ENCODE measurements at places on chromosomes 1 and 21. TPM values are rescaled to one million over a fixed set of nuclear protein-coding genes. Genes with fewer than 3 reads are reported as not detected.

The PRELP gene
- total RNA-seq = 6.2 TPM

The TMEM82 gene
- not detected for total RNA-seq

The SPSB1 gene
- total RNA-seq = 22.3 TPM

The SPATA45 gene
- total RNA-seq = not detected

The VWA5B1 gene
- total RNA-seq = not detected

The C1QB gene
- total RNA-seq = 26.1 TPM

DNA sequence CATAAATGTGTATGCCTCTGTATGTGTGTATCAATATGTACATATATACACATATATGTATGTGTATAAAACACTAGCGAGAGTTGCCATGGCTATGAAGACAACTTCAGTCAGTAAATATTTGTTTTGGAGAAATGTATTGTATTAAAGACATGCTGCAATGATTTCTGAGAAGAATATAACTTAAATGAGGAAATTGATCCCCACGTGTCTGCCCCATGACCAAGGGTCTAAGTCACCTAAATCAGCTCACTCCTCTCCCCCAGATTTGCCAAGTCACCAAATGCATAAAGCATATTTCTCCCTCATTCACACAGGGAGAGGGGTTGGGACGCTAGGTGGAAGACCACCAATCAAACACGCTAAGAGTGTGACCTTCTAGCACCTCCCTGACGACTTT is 58.3 kb upstream of the LYST start:
- no peak overlapping the region for H3K27ac ChIP-seq
- H3K4me1 ChIP-seq = no peaks in the 10 kb centered on the region
- H3K4me3 ChIP-seq = no peak overlapping the region
- DNase-seq = no peak
- no peaks in the 10 kb centered on the region for H3K36me3 ChIP-seq

- no peak for DNase-seq
- no peaks in the 10 kb centered on the region for H3K36me3 ChIP-seq
- no peaks in the 10 kb centered on the region for H3K4me1 ChIP-seq
- H3K27ac ChIP-seq = peak overlapping the region; percentile 64
These were observed 32.2 kb downstream of the FMO3 start for GRCh38 chr1:171122893-171123292.

DNA sequence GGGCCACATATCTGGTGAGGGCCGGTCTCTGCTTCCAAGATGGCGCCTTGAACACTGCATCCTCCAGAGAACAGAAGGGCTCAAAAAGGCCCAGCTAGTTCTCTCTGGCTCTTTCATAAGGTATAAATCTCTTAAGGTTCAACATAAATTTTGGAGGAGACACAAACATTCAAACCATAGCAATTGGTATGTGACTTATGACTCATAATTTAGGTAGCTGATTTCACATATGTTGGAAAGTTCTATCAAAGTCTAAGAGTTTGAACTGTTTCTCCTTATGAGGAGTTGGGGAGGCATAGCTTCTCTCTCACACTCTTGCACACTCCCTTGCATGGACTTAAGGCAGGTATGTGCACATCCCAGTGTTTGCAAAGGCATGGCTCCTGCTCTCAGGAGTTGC is 5.1 kb upstream of the FYB2 start:
- no peak overlapping the region for H3K27ac ChIP-seq
- H3K4me1 ChIP-seq = no peaks in the 10 kb centered on the region

DNA sequence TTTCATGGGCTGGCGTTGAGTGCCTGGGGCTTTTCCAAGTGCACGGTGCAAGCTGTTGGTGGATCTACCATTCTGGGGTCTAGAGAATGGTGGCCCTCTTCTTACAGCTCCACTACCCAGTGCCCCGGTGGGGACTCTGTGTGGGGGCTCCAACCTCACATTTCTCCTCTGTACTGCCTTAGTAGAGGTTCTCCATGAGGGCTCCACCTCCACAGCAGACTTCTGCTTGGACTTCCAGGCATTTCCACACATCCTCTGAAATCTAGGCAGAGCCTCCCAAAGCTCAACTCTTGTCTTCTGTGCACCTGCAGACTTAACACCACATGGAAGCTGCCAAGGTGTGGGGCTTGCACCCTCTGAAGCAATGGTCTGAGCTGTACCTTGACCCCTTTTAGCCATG is 82.1 kb downstream of the CCDC18 start:
- DNase-seq = no peak
- H3K36me3 ChIP-seq = no peaks in the 10 kb centered on the region
- H3K27ac ChIP-seq = no peak overlapping the region
- no peaks in the 10 kb centered on the region for H3K4me1 ChIP-seq
- no peak overlapping the region for H3K4me3 ChIP-seq

- no peak overlapping the region for H3K4me3 ChIP-seq
- DNase-seq = peak; percentile 80
- H3K4me1 ChIP-seq = no peaks in the 10 kb centered on the region
- H3K36me3 ChIP-seq = no peaks in the 10 kb centered on the region
- no peaks in the 10 kb centered on the region for H3K27me3 ChIP-seq
- peak overlapping the region; percentile 11 for H3K27ac ChIP-seq
These were observed 201.1 kb downstream of the MATN1 start for GRCh38 chr1:30522031-30523004.

GRCh38 chr1:179938752-179939151 is 15.9 kb upstream of the CEP350 start:
- DNase-seq = no peak
- H3K27me3 ChIP-seq = no peaks in the 10 kb centered on the region
- no peak overlapping the region for H3K27ac ChIP-seq
- H3K36me3 ChIP-seq = no peaks in the 10 kb centered on the region

GRCh38 chr21:40620386-40621145 is 226.4 kb downstream of the DSCAM start:
- H3K27ac ChIP-seq = no peak overlapping the region
- no peak overlapping the region for H3K4me3 ChIP-seq
- no peaks in the 10 kb centered on the region for H3K27me3 ChIP-seq
- DNase-seq = no peak

DNA sequence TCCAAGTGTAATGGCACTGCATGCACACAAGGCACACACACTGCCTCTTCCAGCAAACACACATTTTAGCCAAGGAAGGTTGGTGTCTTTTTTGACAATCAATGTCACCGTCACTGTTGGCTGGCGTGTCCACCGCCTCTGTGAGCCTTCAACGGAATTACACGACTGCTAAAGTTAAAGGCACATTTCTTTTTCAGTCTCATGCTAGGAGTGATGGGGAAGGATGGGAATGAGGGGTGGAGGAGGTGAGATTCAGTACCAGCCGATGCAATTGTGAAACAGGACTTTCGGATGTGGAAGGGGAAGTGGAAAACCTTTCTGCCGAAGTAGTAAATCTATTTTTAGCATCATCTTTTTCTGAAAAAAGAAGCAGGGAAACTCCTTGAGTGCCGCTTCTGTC is 1.4 kb downstream of the ELAVL4 start:
- H3K4me1 ChIP-seq = no peaks in the 10 kb centered on the region
- H3K4me3 ChIP-seq = no peak overlapping the region
- no peak for DNase-seq
- no peaks in the 10 kb centered on the region for H3K27me3 ChIP-seq
- H3K36me3 ChIP-seq = no peaks in the 10 kb centered on the region

DNA sequence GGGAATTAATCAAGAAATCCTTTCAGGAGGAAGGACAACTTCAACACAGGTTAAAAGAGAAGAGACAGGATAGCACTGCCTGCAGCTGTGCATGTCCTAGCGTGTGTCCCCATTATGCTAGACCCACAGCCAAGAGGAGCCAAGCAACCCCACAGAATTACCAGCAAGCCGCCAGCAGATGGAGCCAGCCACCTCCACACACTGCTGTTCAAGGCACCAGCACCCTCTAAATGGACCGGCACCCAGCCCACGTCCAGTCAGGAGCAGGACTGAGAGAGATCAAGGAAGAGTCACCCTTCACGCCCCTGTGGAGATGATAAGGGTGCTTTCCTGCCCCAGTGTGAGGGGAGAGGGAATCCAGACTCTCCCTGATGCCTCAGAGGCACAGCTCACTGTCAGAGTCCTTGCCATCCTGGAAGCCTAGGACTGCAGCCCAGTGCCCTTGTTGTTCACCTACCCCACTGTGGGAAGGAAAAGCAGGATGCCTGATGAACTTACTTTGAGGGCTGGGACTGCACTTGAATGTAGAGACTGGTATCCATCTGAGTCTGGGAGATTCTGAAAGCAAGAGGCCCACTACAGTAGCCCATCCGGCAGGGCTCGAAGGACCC is 37.1 kb upstream of the CTTNBP2NL start:
- no peaks in the 10 kb centered on the region for H3K27me3 ChIP-seq
- no peaks in the 10 kb centered on the region for H3K4me1 ChIP-seq
- DNase-seq = peak; percentile 84

DNA sequence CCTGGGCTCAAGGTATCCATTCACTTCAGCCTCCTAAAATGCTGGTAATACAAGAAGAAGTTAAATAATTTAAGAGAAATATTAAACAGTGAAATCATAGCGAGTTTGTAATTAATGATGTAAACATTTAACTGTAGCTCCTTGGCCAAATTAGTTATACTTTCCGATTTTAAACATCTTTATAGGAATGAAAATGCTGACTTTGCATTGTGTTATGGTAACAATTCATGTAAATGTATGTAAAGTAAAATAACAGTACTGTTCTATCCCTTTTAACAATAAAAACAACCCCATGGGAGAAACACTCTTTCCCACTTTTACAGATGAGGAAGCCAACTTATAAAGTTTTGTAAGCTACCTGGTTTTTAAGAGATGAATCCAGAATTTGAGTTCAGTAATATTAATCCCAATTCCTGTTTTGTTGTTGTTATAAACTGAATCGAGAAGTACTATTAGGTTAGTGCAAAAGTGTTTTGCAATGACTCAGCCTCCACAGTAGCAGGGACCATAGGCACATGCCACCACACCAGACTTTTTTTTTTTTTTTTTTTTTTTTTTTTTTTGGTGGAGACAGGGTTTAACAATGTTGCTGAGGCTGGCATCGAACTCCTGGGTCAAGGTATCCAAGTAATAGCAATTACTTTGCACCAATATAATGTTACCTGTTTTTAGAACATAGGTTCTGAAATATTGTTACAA is 1360.4 kb downstream of the BRINP3 start:
- peaks cover 12% of the 10 kb centered on the region for H3K27me3 ChIP-seq
- no peaks in the 10 kb centered on the region for H3K4me1 ChIP-seq
- no peaks in the 10 kb centered on the region for H3K36me3 ChIP-seq
- no peak overlapping the region for H3K4me3 ChIP-seq
- H3K27ac ChIP-seq = no peak overlapping the region

DNA sequence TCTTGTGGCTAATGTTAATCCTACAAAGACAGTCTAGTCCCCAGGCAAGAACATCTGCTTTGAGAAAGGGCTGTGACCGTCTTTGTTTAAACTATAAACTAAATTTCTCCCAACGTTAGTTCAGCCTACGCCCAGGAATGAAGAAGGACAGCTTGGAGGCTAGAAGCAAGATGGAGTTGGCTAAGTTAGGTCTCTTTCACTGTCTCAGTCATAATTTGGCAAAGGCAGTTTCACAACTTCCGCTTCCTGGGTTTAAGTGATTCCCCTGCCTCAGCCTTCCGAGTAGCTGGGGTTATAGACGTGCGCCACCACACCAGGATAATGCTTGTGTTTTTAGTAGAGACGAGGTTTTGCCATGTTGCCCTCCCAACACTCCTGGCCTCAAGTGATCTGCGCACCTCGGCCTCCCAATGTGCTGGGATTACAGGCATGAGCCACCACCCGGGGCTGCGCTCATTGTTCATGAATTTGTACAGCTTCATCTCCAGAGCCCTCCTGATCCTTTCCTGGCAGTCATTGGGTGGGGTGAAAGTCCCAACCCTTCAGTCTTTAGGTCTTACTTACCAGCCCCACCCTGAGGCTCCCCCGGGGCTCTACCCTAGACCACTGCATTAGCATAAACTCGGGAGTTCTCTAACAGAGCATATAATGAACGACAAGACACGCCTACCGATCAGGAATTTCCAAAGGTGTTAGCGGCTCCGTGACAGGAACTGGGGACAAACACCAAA is 4.9 kb upstream of the MASP2 start:
- H3K4me1 ChIP-seq = no peaks in the 10 kb centered on the region
- H3K27ac ChIP-seq = no peak overlapping the region
- no peaks in the 10 kb centered on the region for H3K27me3 ChIP-seq
- no peak overlapping the region for H3K4me3 ChIP-seq
- no peaks in the 10 kb centered on the region for H3K36me3 ChIP-seq

- peak; percentile 41 for DNase-seq
- H3K27me3 ChIP-seq = no peaks in the 10 kb centered on the region
- no peaks in the 10 kb centered on the region for H3K4me1 ChIP-seq
- no peaks in the 10 kb centered on the region for H3K36me3 ChIP-seq
These were observed 615 bp downstream of the GPR161 start for GRCh38 chr1:168135921-168136708.

- H3K4me1 ChIP-seq = no peaks in the 10 kb centered on the region
- H3K27ac ChIP-seq = no peak overlapping the region
- H3K36me3 ChIP-seq = no peaks in the 10 kb centered on the region
- no peaks in the 10 kb centered on the region for H3K27me3 ChIP-seq
- H3K4me3 ChIP-seq = no peak overlapping the region
These were observed 22.1 kb downstream of the AIM2 start for GRCh38 chr1:159054427-159054826.

DNA sequence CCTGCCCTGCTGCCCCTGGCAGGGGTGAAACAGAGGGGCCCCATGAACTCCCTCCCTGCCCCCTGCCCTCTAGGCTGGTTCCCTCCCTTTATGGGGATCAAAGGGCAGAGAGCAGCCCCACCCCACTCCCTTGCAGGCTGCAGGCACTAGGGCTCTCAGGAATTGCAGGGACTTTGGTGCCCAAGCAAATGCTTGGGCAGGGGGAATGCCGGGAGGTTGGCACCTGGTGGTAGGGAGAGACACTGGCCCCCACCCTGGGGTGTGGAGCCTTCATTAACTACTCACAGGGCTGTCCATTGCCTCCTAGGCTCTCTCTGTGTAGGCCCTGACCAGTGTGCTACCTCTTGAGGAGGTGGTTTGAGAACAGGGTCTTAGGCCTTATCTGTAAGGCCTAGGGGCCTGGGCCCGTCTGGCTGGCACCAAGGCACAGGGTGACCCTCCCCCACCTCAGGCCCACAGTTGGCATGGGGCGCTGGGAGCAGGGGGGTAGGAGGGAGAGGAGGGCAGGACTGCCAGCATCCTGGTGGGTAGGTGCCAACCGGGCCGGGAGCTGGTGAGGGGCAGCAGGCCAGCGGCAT is 4.7 kb downstream of the ZBTB7B start:
- H3K27me3 ChIP-seq = no peaks in the 10 kb centered on the region
- no peaks in the 10 kb centered on the region for H3K36me3 ChIP-seq
- no peak for DNase-seq

- H3K4me1 ChIP-seq = no peaks in the 10 kb centered on the region
- H3K36me3 ChIP-seq = no peaks in the 10 kb centered on the region
- H3K27ac ChIP-seq = no peak overlapping the region
- no peaks in the 10 kb centered on the region for H3K27me3 ChIP-seq
- no peak overlapping the region for H3K4me3 ChIP-seq
- DNase-seq = no peak
These were observed 29.6 kb upstream of the RGS1 start for GRCh38 chr1:192545896-192546521.

GRCh38 chr1:186849271-186849671 is 20.5 kb downstream of the PLA2G4A start:
- no peak for DNase-seq
- no peak overlapping the region for H3K27ac ChIP-seq
- H3K4me3 ChIP-seq = no peak overlapping the region
- no peaks in the 10 kb centered on the region for H3K36me3 ChIP-seq
- H3K4me1 ChIP-seq = no peaks in the 10 kb centered on the region
- no peaks in the 10 kb centered on the region for H3K27me3 ChIP-seq
